ENCODE measurements at places on chromosomes 11 and 22.

GRCh38 chr11:44505581-44506054 lies 59.8 kb upstream of the CD82 start:
- DNase-seq = no peak

DNA sequence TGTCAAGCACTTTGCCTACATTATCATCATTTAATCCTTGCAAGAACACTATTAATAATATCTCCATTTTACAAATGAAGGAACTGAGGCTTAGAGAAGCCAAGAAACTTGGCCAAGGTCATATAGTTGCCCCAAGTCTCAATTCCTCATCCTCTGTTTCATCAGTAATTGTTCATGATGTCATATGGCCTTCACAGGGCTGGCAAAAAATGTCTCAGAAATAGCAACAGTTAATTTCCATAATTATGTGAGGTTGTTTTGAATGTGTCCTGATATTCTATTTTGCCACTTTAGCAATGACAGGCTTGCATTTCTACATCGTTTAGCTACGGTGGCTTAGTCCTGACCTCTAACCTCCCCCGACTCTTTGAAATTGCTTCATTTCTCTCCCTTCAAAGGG lies 20.6 kb upstream of the TRIM44 start:
- no peak for DNase-seq

DNA sequence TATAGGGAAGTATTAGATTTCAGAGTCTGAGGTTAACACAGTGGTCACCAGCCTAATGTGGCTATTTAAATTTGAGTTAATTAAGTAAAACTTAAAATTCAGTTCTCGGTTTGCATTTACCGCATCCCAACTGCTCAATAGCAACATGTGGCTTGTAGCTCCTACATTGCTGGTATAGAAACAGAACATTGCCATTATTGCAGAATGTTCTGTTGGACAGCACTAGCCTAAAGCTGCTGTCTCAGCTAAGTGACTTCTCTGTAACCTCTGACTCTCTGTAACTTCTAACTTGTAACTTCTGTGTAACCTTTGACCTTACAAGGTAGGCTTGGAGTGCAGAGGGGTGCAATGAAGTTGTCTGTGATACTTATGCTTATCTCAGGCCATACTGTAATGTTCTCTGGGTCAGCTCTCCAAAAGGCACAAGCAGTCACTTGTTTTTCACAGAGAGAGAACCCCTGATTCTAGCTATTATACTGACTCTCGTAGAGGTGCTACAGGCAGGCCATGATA lies 78.7 kb downstream of the ZNRF3 start:
- DNase-seq = no peak

DNA sequence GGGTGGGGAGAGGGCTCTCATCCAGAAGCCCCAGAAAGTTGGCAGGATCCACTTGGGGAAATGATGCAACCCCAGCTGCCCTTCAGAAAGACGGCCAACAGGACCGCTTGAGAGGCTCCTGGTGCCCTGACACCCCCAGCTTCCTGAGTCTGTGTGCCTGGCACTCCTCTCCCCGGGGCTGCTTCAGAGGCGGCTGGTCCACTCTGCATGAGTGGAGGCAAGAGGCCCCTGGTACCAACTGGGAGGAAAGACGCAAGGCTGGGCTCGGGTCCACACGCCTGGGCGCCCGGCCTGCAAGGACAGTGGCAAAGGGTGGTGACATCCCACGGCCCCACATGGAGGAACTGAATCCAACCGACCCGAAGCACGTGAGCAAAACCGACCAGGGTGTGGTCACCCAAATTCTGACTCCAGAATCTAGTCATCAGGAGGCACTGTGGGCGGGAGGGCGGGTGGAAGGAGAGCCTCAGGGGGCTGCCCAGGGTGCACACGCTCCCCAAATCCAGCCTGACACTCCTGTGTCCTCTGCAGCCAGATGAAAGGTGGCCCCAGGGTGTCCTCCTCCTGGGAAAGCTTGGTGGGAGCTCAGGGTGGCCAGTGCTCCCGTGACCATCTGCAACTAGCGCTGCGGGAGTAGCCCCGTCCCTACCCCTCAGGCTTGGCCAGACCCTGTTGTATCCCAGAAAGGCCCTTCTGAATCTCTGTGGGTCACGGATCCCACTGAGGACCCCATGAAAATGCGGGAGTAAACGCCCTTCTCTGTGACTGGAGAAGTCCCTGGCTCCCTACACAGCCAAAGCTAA lies 3.7 kb downstream of the RNH1 start:
- DNase-seq = peak; percentile 29
